ENCODE measurements at places on chromosomes 13 and 19. TPM values are rescaled to one million over a fixed set of nuclear protein-coding genes. Genes with fewer than 3 reads are reported as not detected.

GRCh38 chr13:30126903-30127428 is 180.4 kb downstream of the KATNAL1 start:
- no peak for DNase-seq

- DNase-seq, result no peak
These were observed 34.8 kb downstream of the TM9SF2 start for GRCh38 chr13:99536023-99536422.

RYR1 gene
- total RNA-seq, result 34.2 TPM

DNA sequence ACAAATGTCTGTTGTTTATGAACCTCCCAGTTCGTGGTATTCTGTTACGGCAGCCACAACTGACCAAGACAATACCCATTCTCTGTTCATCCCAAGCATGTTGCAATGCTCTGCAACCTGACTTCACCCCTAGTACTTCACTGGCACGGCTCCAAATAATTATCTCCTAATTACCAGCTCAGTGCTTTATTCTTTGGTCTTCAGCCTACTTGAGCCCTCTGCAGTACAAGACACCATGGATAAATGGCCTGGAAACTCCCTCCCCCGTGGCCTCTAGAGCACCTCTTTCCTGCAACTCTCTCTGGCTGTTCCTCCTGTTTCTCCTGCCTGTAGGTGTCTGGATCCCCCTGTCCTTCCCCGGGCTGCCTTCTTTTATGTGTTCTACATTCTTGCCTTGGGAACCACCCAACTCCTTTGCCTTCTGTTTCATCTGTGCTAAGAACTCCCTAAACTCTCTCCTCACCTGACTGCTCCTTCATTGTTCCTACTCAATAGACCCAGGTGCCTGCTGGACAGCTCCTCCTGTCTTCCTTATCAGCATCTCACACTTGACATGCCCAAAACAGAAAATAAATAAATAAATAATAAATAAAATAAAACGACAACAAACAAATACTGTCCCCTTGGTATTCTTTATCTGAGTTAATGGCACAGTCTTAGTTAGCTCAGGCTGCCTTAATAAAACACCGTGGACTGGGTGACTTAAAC is 200.4 kb upstream of the IPO5 start:
- DNase-seq, result no peak

Measured in Panc1 (cell line).